ENCODE measurements at places on chromosomes 6 and 20.
A peak's percentile ranks its signal among the peaks of the same experiment; 100 is the strongest.

- no peak for DNase-seq
These were observed 76.4 kb upstream of the RNF24 start for GRCh38 chr20:4091490-4092479.

- DNase-seq: no peak
These were observed 17.1 kb upstream of the ERVFRD-1 start for GRCh38 chr6:11128608-11129007.

- DNase-seq: no peak
These were observed 423.6 kb downstream of the HAO1 start for GRCh38 chr20:7516621-7517111.

DNA sequence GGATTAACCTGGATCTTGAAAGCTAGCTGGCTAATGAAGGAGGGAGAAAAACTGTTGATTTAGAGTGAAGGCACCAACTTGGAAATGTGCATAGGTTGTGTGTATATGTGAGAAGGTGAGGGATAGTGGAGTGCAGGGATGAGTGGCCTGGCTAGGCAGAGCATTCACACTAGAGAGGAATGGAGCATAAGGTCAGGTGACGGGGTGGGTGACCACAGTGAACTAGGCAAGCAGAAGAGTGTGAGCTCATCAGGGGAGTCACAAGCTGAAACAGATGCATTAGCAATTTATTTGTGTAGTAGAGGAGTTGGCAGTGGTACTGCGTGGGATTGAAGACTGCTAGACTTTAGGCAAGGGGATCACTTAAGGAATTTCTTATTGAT is 10.5 kb downstream of the ANKRD66 start:
- DNase-seq: no peak

DNA sequence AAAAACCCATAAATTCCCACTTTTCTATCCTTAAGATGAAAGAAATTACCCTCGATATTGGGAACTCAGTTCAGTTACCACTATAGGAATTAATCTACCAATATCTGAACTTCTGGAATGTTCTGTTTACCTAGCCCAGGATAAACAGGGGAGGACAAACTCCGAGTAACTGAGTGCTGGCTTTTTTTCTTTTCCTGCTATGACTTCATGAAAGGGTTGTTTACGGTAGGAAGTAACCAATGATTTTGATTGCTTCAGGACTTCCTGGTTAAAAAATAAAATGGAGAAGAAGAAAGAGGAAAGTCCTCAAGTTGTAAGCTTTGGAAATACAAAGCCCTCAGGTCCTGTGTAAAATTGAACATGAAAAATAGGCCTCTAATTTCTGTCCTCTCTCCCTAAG is 167.7 kb downstream of the ZNF217 start:
- no peak for DNase-seq

DNA sequence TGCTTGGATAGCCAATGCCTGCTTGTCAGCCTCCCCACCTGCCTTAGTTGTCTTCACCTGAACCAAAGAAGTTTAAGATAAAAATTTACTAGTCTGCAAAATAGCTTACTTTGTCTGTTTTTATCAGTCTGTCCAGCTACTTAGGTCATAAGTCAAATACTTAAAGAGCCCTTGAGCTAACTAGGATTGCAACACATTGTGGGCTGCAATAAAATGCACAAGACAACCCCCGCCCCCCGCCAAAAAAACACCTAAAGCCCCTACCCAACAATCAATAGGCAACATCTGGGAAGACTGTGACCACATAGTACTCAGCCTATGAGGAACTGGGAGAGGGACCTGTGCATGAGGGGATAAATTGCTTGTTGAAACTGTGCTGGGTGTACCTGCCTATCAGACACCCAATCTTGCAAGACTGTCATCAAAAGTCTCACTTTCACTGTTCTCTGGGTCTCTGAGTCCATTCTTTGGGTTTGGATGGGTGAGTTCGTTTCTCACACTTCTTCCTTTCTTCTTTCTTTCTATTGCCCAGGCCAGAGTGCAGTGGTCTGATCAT is 27.3 kb upstream of the ABCC10 start:
- DNase-seq: no peak

- DNase-seq: no peak
These were observed 79.9 kb downstream of the ATXN1 start for GRCh38 chr6:16681260-16681873.

- DNase-seq: no peak
These were observed 122.9 kb downstream of the AKAP7 start for GRCh38 chr6:131258010-131258652.

GRCh38 chr6:131136021-131136786 is 937 bp downstream of the AKAP7 start:
- DNase-seq: no peak

DNA sequence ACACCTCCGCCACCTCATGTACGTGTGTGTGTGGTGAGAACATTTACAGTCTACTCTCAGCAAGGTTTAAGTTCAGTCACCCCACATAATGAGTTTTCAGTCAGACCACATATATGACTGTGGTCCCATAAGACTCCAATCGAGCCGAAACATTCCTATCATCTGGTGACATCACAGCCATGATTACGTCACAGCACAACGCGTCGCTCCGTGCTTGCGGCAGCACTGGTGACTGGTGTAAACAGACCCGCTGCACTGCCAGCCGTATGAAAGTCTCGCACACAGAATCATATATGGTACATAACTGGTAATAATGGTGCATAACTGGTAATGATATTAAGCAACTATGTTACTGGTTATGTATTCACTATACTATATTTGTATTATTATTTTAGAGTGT is 150.7 kb downstream of the DLL1 start:
- DNase-seq: no peak

DNA sequence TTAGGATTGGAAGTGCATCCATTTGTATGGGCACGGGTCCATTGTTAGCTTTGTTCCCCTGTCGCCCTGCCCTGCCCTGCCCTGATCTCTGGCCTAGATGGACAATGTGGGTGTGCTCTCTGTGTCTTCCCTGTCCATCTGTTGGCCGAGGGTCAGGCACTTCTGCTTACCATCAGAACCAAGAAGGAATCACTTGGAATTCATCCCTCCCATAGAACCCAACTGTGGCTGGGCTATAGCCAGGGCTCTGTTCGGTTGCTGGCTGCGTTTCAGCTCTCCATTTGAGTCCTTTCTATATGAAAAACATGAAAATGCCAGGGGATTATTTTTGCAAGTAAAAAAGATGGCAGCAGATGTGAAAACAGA is 26.6 kb upstream of the TULP4 start:
- no peak for DNase-seq

DNA sequence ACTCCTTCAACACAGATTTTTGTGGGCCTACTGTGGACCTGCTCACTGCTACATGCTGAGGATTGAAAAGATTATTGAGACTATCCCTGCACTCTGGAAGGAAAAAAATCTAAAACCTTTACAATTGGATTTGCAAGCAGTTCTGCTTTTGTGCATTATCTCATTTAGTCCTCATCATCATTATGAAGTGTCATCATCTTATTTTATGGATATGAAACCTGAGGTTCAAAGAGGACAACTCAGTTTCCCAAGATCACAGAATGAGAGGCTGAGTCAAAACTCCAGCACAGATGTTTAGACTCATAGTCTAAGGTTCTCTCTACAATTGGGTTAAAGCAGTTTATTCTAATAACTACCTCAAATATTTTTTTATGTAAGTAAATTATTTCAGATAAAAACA is 160.2 kb upstream of the MARCKS start:
- no peak for DNase-seq

- DNase-seq: no peak
These were observed 779.7 kb upstream of the MAN1A1 start for GRCh38 chr6:120129228-120129627.

DNA sequence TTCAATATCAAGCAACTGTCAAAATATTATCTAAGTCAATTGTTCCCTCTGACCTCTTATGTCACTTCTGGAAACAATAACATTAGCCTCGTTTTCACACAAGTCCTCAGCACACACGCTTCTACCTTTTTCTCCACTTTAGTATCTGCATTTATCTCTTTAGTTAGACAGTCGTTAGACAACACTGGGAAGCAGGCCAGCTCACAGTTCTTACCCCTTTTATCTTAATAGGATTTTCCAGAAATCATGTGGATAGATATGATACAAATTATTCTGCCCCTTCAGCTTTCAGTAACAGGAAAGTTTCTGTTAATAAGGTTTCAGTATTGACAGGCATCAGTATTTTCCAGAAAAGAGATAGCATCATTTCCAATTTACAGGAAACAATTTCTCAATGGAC is 25.9 kb upstream of the HAO1 start:
- no peak for DNase-seq

- no peak for DNase-seq
These were observed 7.7 kb upstream of the GJA10 start for GRCh38 chr6:89886378-89887120.

DNA sequence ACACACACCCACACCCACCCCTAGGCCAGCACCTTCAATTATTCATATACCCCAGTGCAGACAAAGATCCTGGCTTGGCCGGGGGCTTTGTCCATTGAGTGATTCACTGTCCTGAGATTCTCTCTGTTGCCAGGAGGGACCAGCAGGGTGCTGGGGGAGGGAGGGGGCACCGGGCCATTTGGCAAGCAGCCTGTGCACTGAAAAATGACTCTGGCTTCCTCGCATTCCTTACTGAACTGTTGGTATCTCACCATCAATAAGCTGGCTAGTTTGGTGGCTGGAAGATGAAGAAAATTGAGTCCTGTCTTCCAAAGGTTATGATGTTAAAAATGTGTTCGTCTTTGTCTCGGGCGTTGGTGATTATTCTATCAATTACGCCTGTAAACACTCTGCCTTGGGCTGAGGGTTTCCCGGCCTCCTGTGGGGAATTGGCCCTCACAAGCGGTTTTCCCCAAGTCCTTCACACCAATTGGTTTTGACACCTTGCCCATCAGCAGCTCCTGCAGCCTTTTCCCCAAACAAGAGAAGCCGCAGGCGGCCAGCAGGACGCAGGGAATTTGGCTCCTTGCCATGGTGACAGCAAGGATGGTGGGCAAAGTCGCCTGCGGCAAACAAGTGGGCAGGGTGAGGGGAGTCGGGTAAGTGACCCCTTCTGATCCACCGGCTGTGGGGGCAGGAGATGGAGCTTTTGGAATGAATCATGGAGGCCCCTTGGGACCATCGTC is 4.9 kb downstream of the VSTM2L start:
- no peak for DNase-seq

DNA sequence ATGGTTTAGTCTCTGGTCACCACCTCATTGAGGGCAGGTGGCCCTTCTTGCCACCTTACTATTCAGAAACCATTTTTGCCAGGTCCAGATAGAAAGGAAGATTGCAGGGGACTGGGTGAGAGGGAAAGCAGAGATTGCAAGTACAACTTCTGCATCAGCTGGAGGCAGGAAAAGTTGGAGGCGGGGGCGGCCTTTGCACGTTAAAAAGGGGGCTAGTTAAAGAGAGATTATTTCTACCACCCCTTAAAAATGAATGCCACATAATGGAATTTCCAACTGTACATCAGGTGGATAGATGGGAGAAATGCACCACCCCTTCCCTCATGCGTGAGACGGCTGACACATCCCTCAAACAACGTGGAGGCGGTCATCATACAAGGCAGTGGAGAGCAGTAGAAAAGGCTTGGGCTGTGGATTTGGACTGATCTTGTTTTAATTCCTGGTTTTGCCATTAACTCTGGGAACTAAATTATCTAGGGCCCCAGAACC is 95.4 kb upstream of the CNKSR3 start:
- no peak for DNase-seq

DNA sequence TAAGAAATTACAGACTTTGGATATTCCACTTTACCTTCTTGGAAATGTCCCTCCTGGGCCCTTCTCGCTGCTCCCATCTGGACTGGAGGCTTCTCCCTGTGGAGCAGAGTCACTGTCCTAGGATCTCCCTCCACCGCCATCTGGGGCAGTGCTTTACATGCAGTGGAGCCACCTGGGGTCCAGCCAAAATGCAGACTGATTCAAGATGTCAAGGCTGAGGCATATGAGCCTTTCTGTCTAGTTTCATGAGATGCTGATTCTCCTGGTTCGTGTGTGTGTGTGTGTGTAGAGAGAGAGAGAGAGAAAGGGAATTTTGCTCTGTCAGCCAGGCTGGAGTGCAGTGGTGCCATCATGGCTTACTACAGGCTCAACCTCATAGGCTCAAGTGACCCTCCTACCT is 14.9 kb downstream of the MICA start:
- DNase-seq: peak; percentile 60

- no peak for DNase-seq
These were observed 465.3 kb downstream of the CBLN4 start for GRCh38 chr20:55540013-55540412.

- DNase-seq: no peak
These were observed 94.2 kb downstream of the TBC1D7 start for GRCh38 chr6:13234130-13234529.

- DNase-seq: no peak
These were observed 659.4 kb downstream of the TENT5A start for GRCh38 chr6:81093051-81093450.

- no peak for DNase-seq
These were observed 1.9 kb upstream of the NR2E1 start for GRCh38 chr6:108163644-108164542.

DNA sequence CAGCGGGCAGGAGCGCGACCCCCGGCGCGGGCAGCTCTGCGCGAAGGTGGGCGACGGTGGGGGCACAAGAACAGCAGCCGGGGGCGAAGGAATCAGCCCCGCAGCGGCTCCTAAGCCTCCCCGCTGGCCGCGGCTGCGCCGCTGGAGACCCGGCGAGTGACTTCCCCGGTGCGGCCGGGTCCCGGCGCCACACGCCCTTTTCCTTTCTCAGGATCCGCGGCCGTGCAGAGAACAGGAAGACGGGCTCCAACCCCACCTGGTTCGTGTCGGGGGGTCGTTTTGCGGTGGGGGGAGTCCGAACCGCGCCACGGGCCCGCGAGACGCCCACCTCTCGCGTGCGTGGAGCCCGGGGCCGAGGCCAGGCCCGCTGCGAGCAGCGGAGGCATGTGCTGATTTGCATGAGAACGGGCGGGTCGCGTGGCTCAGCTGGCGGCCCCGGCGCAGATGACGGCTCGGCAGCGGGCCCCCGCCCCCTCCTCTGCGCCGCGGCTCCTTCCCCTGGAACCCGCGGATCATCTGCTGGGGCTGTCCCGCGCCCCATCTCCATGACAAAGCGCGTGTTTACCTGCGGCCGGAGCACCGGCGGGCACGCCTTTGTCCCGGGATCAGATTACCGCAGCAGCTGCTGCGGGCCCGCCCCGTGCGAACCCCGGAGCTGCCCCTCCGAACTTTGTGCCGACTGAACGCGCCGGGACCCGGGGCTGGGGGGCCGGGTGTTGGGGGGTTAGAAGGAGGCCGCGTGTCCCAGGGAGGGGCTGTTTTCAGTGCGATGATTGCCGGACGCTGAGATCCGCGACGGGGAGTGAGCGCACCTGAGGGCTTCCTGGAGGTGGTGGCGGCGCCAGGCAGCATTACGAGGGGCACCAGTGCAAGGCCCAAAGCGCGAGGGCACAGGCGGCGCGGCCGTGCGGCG is 4.9 kb upstream of the DLL1 start:
- DNase-seq: no peak

Data from vagina (tissue), 2 donors.